SHP77 (cell line): ENCODE measurements at places on chromosomes 16 and 17.

DNA sequence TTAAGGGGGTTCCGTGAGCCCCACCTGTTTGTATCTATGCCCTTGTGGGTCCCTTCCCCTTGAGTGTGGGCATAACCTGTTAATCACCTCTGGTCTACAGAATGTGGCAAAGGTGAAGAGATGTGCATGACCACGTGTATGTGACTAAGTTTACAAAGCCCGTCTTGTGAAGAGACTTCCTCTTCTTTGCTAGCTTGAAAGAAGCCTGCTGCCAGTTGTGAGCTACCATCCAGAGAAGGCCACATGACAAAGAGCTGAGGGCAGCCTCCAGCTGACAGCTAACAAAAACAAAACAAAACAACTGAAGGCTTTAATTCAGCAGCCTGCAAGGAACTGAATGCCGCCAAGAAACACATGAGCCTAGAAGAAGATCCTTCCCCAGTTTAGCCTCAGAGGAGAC, 112.0 kb downstream of the AXIN2 start:
- no peak for DNase-seq

DNA sequence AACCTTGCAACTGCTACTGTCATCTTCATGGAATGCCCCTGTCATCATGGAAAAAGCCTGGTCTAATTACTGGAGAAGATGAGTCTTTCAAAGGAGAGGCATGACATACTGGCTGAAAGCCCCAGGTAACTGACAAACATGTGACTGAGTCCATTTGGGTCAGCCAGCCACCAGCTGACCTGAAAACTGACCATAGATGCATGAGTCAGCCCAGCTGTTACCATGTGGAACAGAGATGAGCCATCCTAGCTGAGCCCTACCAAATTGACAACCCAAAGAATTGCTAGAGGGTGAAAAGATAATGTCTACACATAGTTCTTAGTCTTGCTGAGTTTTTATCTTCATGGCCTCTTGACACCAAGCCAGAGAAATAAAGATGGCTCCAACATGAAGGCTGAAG, 311.8 kb downstream of the UTP18 start:
- no peak for DNase-seq

DNA sequence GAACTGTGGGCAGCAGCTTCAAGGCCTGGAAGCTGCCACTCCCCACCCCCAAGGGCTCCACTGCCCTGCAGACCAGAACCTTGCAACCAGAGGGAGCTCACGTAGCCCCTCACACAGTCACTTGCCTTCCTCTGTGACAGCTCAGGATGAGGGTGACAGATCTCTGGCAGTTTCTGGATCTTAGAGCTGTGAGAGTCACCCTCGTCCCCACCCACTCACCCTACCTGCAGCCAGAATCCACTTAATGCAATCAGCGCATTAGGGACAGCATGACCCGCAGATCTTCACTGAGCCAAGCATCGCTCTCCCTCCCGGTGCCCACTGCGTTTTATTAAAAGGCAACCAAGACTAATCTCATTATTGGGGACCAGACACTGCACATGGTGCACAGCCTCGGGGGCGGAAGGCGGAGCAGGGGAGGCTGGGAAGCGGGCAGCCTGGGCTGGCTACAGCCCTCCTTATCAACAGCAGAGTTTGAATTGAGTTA, 3.5 kb downstream of the CYB561 start:
- DNase-seq: no peak

DNA sequence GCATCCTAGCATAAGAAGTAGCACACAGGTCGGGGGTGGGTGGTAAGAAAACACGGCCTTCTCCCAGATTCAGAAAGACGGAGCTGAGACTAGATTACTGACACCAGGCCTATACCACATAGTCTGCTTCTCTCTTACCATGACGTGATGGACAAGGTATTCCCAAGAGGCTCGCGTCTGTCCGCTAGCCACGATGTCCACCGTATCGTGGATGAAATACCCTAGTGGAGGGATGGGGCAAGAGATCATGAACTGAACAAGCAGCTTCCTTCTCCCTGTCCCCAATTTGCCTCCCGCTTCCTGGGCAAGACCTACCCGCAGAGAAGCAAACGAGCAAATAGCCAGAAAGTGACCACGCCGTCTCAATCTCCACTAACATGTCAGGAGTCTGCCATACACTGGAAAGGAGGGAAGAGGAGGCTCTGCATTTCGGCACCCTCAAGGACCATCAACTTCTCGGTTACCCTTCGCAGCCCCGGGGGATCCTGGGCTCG, 820 bp downstream of the TLCD1 start:
- peak; percentile 71 for DNase-seq

DNA sequence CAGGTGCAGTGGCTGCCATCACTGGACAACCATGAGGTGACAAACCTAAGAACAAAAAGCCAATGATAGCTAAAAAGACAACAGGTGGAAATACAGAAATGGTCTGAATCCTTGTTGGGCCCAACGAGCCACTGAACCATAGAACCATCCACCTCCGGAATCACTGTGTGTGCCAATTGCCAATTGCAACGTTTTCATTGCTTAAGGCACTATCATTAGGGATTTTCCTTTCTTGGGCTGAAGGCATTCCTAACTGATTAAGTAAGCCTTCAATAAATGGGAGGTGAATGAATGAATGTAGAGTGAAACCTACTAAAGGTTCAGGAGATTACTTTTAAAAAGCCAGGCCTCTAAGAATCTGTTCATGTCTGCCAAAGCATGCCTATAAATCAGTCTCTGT, 3.6 kb downstream of the USP31 start:
- no peak for DNase-seq

GRCh38 chr16:56202036-56202435, 10.7 kb downstream of the GNAO1 start:
- no peak for DNase-seq

DNA sequence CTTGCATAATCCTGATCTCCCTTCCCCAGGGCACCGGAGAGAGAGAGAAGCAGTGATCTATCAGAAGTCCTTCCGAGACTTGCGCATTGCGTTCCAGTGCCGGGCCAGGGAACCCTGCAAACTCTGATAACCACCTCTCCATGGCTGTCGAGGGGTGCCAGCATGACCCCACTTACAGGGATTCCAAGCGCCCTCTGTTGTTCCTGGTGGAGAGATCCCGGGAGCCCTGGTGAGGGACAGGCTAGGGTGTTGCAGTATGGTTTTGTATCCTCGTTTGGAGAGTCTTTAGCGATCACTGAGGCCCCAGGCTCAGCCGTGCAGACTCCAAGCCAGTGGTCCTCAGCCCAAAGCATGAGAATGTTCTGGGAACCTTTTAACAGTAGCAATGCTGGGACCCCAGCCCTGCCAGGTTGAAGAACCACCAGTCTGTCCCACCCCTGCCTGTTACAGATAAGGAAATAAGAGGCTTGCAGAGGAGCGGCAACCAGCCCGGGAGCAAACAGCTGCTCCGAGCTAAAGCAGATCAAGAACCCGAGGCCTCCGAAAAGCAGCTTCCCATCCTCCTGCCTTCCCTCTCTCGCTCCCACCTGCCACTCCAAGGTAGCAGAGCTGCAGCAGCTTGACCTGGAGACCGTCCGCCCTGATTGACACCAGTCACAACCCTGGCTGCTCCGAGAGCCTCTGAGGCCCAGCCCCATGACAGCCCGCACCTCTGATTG, 150.3 kb upstream of the RPL38 start:
- no peak for DNase-seq
